ENCODE measurements at places on chromosomes 11 and 22.

GRCh38 chr22:29814003-29814402, 24.1 kb downstream of the ASCC2 start:
- no peak for DNase-seq

DNA sequence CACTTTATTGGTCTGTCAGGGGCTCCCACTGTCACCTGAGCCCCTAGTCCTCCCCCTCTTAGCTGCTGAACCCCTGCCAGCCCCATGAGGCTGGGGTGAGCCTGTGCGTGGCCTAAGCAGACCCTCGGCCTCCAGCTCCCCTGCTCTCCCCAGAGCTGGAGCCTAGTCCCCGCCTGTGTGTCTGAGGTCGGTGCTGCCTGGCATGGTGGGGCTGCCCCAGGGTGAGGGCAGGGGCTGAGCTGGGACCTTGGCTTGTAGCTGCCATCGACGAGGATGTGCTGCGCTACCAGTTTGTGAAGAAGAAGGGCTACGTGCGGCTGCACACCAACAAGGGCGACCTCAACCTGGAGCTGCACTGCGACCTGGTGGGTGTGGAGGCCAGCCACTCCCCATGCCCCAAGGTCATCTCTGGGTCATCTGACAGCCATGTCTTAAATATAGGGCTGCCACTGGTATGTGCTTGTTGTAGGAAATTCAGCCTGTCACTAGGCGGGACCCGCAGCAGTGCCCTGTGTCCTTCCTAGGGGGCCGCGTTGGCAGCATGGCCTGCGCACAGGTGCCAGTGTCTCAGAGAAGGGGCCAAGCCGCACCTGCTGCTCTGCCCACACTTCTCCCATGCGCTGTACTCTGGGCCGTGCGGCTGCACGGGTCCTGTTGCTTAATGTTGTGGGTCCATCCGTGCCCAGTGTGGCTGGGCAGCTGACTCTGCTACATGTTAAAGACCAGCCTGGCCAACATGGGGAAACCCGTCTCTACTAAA, 21.0 kb downstream of the PPIL2 start:
- no peak for DNase-seq

- DNase-seq, result no peak
Observed at GRCh38 chr22:25754527-25755202, 12.7 kb downstream of the MYO18B start.

GRCh38 chr22:50018608-50019285, 6.2 kb upstream of the IL17REL start:
- no peak for DNase-seq

- no peak for DNase-seq
Observed at GRCh38 chr22:41862530-41863266, 29.8 kb downstream of the SREBF2 start.

GRCh38 chr11:105612771-105613170, 2.9 kb downstream of the GRIA4 start:
- DNase-seq, result no peak

GRCh38 chr11:65885231-65885630, 3.0 kb downstream of the FIBP start:
- DNase-seq, result no peak

- DNase-seq, result no peak
Observed at GRCh38 chr22:24975813-24976341, 23.4 kb downstream of the KIAA1671 start.

All from progenitor cell of endocrine pancreas (in vitro differentiated cells).